HFFc6 (cell line): ENCODE measurements at places on chromosomes 6 and 20.
A peak's percentile ranks its signal among the peaks of the same experiment; 100 is the strongest.

GRCh38 chr6:5976811-5977210, 29.9 kb downstream of the NRN1 start:
- DNase-seq: no peak

GRCh38 chr6:142946924-142947713, 2.1 kb upstream of the HIVEP2 start:
- DNase-seq: peak; percentile 24

GRCh38 chr6:43229803-43230620, 731 bp upstream of the DNPH1 start:
- DNase-seq: no peak

DNA sequence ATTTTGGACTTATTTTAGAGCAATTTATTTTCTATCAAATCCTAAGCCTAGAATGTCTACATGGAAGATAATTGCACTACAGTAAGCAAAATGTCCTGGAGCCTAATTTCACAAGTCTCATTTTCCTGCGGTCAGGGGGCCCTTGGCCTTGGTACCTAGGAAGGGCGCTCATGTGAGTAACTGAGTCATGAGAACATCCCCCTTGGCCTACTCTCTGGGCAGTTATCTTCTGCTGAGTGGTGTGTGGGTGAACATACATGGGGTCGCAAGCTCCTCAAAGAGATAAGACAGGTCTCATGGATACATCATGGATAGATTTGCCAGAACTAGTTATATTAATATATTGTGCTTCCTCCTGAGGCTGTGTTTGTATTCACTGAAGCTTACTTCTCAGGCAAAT, 211.2 kb upstream of the MARCKS start:
- DNase-seq: no peak
